Right hindlimb (tissue), 1 donor: ENCODE measurements at places on chromosomes 5 and 9.
A peak's percentile ranks its signal among the peaks of the same experiment; 100 is the strongest.

- DNase-seq, result no peak
Observed at GRCh38 chr5:123754908-123755307, 242.9 kb downstream of the CSNK1G3 start.

DNA sequence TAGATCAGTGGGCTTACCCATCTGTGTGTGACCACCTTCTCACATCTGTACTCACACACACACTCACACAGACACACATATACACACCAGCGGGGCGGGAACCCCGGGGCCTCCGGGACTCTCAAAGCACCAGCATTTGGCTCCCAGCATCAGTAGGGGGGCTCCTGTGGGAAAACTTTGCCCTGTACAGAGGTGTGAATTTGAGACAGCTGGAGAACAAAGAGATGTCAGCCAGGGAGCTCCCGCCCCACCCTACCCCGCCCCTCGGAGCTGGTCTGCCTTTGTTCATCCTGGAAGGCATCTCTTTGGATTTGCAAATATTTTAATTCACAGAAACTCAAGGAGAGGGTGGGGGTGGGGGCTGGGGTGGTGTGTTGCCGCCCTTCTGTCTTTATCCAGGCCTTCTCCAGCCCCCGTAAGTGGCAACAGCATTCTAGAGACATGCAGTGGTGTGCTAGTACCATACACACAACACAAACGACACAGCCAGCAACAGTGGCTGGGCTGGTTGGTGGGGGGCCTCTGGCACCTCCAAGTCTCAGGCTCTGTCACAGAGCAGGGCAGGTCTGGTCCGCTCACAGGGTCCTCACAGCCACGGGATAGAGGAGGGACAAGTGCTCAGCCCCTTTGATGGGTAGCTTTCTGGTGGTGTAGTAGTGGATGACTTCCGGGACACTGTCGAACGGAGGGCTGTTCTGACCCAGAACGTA is 15.5 kb upstream of the SLC25A51 start:
- peak; percentile 7 for DNase-seq

DNA sequence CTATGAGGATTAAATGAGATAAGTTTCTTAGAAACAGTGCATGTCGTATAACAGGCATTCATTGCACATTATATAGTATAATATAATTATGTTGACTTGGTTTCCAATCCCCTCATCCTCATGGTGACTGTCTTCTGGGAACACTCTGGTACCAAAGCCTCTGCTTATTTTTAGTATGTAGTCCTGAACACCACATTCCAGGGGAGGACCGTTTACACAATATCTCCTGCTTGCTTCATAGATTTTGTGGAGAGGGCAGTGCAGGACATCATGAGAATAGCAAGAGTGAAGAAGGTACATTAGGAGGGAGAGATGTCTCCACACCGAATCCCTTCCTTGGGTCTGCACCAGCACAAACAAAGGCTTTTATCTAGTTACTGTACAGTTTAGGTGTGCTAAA is 20.5 kb upstream of the BHMT start:
- no peak for DNase-seq

DNA sequence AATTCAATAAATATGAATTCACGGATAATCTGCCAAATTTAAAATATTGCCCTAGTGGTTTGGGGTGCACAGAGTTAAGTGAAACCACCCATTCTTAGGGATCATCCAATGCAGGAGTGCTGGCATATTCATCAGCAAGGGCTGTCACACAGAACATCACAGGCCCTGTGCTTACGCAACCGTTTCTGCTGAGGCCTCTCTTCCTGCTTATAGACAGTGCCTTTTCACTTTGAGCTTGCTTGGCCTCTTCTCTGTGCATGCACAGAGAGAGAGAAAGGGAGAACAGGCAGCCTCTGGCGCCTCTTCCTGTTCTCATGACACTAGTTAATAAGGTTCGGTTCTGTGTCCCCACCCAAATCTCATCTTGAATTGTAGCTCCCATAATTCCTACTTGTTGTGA is 366.3 kb downstream of the ICE1 start:
- no peak for DNase-seq

DNA sequence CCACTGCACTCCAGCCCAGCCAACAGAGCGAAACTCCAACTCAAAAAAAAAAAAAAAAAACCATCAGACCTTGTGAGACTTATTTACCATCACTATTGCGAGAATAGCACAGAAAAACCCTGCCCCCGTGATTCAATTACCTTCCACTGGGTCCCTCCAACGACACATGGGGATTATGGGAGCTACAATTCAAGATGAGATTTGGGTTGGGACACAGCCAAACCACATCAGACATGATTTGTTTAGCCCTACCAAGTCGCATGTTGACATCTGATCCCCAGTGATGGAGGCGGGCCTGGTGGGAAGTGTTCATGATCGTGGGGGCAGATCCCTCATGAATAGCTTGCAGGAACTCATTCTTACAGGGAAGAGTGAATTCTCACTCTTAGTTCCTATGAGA is 26.6 kb downstream of the MYO10 start:
- no peak for DNase-seq
